ENCODE measurements at places on chromosomes 6 and 20. TPM values are rescaled to one million over a fixed set of nuclear protein-coding genes. Genes with fewer than 3 reads are reported as not detected.

- no peak for DNase-seq
These were observed 11.3 kb upstream of the TFAP2A start for GRCh38 chr6:10425975-10426780.

GRCh38 chr20:32201296-32201976 is 6.1 kb downstream of the PLAGL2 start:
- no peak for DNase-seq

- DNase-seq = no peak
These were observed 21.6 kb downstream of the TOMM34 start for GRCh38 chr20:44938637-44939036.

STX7 gene
- 96.3 TPM for total RNA-seq

GRCh38 chr6:111982681-111983080 is 71.2 kb upstream of the CCN6 start:
- DNase-seq = no peak

HDGFL1 gene
- not detected for total RNA-seq

- no peak for DNase-seq
These were observed 375.4 kb downstream of the CDKAL1 start for GRCh38 chr6:20909621-20910020.

- no peak for DNase-seq
These were observed 413.7 kb downstream of the QKI start for GRCh38 chr6:163828038-163828795.

- DNase-seq = no peak
These were observed 12.9 kb downstream of the SLC13A3 start for GRCh38 chr20:46638134-46638897.

PPP1R14C gene
- total RNA-seq = 0.26 TPM

DSP gene
- total RNA-seq = 4.0 TPM

- DNase-seq = no peak
These were observed 136.7 kb upstream of the EEF1E1 start for GRCh38 chr6:8238773-8239683.
